Left ventricle myocardium inferior (tissue), 1 donor: ENCODE measurements at places on chromosomes 1 and 21.

GRCh38 chr1:84571150-84571535 is 3.1 kb downstream of the CTBS start:
- no peak for DNase-seq

DNA sequence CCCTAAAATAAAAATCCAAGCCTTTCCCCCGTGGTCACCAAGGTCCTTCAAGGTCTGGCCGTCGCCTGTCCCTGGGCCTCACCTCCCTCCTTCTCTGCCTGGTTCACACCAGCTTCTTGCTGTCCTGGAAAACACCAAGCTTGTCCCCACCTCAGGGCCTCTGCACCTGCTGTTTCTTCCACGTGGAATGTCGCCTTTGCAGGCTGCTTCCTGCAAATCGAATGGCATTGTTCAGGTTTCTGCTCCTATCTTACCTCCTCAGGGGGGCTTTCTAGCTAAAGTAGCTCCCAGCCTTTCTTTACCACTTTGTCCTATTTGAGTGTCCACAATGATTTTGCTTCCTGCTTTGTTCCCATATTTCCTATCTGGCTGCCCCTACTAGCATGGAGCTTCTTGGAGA is 3.3 kb upstream of the CASZ1 start:
- DNase-seq, result no peak

DNA sequence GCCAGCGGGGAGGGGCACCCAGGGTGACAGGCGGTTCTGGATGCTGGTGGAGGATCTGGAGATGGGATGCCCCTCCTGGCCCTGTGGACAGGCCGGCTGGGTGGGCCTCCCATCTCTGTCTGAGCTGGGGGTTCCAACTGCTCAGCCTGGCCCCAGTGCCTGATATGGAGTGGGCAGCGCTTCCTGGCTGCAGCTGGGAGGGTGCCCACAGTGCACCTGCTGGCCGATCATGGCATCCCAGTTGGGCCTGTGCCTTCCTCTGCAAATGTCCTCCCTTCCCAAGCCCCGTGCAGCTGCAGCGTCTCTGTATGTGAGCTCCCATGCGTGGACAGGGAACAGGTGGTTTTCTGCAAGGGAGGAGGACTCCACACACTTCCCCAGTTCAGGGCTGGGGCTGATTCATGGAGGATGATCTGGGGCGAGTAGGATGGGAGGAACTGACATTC is 2.1 kb downstream of the PFKL start:
- no peak for DNase-seq

GRCh38 chr1:9687874-9688582 is 36.5 kb downstream of the PIK3CD start:
- no peak for DNase-seq

DNA sequence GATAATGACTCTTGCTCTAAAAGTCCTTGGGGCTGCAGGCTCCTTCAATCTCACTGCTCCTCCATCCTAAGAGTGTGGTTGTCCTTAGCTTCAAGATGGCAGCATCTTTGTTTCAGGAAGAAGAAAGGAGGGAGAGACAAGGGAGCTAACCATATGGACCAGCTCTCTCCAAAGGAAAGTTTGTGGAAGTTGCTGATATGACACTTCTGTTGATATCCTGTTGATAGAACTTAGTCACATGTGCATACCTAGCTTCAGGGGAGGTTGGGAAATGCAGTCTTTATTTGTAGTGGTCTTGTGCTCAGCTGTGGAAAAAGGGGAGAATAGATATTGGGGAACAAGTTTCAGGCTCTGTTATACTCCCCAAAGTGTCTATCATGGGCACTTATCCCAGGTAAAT is 186.9 kb downstream of the GIPC2 start:
- no peak for DNase-seq

DNA sequence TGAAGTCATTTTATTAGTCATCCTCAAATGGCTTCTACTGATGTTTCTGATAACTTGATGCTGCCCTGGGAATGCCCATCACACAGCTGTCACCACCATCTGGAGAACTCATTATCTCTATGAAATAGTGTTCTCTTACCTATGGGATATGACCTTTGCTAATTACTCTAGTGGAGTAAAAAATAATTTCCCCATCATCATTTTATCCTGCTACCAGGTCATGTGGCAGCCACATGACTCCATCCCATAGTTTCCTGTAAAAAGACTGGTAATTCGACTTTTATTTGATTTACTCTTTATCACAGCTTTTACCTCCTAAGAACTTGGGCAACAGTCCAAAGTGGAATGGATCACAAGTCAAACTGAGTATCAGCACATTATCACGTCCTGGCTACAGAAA is 76.1 kb upstream of the USP25 start:
- DNase-seq, result no peak

- no peak for DNase-seq
Measured at GRCh38 chr21:36902793-36903192, 63.7 kb downstream of the HLCS start.

DNA sequence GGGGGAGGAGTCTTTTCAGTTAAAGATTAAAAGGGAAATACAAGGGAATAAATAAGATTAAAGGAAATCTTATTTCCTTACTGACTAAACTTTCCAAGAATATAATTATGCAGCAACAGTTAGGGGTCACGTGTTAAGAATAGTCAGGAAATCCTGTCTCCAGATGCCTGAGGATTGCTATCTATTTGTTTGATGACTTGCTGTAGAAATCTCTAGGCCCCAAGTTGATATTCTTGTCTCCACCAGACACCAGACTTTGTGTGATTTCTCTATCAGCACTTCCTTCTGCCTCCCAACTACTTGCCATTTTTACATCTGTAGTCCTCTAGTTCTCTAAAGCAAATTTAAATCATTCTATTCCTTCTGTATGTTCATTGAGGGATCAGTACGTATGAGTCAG is 77.5 kb downstream of the RPAP2 start:
- no peak for DNase-seq

DNA sequence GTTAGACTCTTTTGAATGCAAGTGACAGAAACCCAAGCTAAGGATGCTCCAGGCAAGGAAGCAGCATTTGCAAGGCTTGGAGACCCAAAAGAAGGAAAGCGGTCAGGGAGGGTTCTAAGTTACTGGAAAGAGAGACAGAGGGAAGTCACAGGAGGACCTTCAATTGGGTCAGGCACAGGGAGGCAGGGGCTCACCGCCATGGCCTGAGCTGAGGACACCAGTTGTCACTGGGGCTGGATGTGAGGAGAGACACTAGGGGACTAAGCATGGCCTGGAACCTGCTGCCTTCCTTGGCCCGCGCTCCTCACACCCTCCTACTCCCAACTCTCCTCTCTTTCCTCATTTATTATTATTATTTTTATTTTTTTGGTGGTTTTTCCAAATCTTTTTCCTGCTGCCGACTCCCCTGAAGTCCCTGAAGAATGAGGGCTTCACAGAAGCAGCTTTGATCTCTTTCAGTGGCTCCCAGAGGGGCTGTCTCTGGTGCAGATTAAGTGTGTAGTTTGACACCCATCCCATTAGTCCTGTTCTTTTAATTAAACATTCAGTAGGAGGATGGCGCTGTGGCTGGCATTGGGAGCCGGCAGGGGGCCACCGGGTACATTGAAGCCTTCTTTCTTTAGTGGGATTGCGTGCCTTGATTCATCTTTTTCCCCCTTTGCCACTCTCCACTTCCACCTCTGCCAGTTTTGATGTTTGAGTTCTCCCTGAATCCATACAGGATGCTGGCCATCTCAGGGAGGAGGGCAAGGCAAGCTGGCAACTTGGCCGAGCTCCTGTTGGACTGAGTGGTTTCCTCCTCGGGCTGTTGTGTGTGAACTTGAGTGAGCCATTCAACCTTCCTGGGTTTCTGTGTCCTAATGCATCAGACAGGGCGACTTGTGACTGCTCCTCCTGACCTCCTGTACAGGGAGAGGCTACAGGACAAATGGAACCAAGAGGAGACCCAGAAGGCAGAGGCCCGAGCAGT is 59.3 kb downstream of the MDM4 start:
- DNase-seq, result no peak

DNA sequence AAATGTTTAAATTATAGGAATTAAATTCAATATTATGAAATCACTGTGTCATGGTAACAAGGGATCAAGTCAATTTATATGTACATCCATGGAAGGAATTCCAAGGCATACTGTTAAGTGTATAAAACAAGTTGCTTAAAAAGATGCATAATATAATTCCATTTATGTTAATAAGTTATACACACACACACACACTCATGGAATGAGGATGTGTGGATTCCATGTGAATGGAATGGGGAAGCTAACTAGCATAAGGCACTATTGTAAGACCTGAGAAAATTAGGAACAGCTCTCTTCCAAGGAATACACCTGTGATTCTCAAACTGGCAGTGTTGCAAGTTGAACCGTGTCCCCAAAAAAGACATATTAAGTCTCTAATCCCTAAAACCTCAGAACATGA is 17.6 kb upstream of the TRAF3IP3 start:
- DNase-seq, result no peak

- DNase-seq, result peak; percentile 83
Measured at GRCh38 chr1:32817815-32818786, 648 bp downstream of the S100PBP start.

DNA sequence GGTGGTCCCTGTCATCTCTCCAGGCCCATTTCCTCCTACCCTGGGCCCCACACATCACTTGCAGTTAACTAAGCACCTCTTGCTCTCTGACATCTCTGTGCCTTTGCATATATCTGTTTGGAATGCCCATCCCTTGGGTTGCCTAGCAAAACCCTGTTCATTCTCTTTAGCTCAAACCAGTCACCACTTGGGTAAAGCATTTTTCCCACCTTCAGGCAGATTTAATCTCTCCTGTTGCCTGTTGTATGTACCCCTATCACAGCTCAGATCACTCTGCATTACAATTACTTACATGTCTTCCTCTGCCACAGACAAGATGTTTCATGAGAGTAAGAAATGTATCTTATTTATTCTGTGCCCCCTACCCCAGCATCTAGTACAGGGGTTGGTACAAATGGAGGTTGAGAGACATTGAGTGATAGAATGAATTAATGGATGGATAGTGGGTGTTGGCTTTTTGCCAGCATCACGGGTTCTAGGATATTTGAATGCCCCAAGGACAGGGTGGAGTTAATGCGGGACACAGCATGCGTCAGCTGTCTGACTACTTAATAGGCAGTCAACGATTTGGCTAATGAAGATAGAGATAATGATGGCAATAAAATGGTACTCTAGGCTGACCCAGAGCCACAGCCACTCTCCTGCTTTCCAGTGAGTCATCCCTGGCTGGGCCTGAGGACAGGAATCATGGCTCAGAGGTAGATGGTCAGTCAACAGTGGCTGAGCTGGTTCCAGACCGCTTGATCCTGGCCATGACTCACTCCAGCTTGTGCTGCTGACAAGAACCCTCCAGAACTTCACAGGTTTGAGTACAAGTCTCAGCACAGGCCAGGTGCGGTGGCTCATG is 6.5 kb downstream of the NR0B2 start:
- no peak for DNase-seq
